ENCODE measurements at places on chromosomes 2 and 18.

DNA sequence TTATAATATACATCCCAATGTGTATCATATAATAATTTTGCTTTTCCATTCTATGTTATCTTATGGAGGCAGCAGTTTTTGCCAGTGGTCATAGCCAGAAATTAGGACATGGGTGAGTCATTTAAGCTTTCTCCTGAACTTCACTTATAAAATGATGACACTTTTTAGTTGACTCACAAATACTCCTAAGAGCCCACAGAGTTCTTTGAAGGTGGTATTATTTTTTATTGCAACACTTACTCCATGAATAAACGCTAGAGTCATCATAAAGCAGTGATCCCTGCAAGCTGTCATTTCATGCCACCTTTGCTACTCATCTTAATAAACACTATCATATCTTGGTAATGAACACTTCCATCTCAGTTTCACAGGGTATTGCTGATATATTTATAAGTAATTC, 69.9 kb upstream of the MAPRE2 start:
- no peak for DNase-seq

DNA sequence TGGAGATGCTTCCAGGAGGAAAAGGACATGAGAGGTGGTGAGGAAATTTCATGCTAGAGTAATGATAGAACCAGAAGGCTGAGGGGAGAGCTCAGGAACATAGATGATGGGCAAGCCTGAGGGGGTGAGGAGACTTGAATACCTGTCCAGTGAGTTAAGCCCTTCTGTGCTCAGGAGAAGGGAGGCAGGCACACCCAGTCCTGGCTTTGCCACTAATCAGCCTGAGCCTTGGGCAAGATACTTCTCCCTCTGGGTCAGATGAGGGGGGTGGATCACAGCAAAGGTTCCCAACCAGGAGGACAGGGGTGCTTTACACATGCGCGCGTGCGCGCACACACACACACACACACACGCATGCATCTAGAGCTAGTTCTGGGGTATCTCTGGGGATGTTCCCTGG, 151.6 kb upstream of the MSH6 start:
- DNase-seq, result no peak

DNA sequence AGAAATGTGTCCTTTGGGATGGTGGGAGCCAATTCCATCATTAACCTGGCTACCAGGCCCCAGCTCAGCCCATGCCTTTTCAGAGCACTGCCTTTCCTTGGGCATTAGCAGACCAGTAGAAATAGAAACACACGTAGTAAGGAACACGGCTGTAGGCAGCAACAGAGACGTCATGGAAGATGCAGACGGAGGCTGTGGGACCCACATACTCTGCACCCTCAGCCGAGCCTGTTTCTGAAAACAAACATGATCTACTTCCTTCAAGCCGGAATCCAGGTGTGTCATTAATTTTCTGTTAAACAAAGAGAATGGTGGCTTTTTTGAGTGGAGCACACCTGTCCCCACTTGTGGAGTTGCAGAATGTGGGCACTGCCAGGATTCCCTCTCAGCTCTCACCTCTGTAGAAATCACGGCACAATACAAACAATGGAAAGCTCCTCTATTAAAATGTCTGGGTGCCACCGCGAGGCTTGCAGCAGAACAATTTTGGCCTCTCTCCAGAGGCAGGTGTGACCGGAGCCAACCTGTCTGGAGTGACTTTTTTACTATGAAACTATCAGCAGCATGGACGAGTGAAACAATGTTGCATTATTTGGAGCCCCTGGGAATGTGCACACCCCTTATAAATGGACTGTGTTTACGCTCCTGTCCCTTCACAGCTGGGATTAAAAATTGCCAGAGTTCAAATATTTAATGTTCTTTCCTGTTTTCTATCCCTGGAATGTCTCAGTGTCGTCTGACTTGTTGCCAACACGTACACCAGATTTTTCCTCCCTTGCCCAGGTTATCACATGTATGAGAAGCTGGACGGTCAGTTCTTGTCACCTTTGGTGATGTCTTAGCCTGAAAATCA, 31.7 kb downstream of the SPP2 start:
- no peak for DNase-seq

DNA sequence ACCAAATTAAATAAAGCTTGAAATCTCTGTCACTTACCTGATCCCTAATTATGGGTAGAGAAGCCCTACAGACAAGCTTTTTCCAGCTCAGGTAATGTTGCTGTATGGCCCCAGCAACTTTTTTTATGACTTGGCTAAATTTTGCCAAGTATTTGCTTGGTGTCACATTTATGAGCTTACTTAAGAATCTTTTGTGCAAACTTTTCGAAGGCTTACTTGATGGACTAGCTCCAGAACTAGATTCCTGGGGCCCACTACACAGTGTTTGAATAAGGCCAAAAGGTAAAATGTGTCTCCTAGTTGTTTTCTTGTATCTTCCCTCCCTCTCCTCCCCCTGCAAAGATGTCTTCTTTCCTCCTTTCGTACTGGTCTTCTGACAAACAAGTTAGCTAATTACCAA, 257.9 kb downstream of the OSR1 start:
- DNase-seq, result no peak

DNA sequence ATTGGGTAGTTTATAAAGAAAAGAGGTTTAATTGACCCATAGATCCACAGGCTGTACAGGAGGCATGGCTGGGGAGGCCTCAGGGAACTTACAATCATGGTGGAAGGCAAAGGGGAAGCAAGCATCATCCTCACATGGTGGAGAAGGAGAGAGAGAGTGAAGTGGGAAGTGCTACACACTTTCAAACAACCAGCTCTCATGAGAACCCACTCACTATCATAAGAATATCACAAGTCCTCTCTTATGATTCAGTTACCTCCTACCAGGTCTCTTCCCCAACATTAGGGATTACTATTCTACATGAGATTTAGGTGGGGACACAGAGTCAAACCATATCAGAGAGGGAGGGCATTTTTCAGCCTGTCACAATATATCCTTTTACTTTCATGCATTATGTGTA, 22.7 kb upstream of the DOCK10 start:
- DNase-seq, result no peak

DNA sequence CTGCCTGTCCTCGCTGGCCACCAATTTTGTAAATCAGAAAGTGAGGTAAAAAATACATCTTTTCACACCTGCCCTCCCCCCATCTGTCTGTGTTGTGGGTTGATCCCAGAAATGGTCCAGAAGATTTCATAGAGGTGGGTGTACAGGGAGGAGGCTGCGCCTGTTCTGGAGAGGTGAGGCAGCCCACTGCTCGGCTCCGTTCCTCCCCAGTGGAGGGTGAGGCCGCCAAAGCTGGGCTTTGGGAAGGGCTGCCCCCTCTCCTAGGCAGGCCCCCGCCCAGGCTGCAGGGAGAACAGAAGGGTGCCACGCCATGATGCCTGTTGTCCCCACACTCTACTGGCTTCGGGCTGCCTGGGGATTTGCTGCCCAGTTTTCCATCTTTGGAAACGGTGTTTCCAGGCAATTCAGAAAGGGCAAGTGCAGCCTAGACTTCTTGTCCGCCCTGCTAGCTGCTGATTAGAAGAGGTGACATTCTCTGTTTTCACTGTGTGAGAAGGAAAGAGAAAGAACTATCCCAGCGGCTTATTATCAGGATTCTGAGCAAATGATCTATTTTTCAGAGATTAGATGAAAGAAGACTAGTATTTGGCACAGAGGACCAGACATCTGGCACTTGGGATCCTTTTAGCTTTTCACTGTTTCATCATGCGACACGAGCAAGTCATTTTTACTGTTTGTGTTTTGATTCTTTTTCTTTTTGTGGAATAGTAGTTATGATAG, 18.7 kb downstream of the SMARCAL1 start:
- DNase-seq, result no peak

DNA sequence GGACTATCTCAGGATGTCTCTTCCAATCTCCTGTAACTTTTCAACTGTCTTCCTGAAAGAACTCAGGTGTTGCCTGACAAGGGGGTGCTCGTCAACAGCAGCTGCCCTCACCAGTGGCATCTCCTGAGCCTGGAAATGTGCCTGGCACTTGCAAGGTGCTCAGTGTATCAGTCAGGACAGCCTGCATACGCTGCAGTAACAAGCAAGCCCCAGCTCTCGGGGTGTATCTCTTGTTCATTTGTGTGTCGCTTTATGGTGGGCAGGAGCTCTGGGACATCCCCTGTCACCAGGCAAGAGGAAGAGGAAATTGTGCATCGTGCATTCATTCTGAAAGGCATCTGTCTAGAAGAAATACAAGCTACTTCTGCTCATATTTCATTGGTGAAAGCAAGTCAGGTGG, 263.1 kb downstream of the DCDC2C start:
- no peak for DNase-seq

DNA sequence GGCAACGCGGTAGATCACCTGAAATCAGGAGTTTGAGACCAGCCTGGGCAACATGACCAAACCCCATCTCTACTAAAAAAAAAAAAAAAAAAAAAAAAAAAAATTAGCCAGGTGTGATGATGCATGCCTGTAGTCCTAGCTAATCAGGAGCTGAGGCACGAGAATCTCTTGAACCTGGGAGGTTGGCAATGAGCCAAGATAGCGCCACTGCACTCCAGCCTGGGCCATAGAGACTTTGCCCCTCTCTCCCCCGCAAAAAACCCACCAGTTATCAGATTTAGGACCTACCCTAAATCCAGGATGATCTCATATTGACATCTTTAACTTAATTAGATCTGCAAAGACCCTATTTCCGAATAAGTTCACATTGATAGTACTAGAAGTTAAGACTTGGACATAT, 29.2 kb upstream of the LDAH start:
- no peak for DNase-seq

DNA sequence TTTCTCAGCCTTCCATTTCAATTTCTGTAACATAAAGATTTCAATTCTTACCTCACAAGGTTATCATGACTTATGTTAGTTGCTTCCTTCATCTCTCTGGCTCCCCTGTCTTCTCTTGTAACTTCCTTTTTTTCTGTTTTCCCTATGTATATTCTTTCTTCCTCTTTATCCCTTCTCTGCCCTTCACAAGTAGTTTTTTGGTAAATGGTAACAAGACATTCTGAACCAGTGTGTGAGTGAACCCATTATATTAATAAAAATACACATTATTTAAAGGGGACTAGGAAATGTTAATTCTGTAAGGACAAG, 8.4 kb downstream of the ACSL3 start:
- DNase-seq, result no peak

DNA sequence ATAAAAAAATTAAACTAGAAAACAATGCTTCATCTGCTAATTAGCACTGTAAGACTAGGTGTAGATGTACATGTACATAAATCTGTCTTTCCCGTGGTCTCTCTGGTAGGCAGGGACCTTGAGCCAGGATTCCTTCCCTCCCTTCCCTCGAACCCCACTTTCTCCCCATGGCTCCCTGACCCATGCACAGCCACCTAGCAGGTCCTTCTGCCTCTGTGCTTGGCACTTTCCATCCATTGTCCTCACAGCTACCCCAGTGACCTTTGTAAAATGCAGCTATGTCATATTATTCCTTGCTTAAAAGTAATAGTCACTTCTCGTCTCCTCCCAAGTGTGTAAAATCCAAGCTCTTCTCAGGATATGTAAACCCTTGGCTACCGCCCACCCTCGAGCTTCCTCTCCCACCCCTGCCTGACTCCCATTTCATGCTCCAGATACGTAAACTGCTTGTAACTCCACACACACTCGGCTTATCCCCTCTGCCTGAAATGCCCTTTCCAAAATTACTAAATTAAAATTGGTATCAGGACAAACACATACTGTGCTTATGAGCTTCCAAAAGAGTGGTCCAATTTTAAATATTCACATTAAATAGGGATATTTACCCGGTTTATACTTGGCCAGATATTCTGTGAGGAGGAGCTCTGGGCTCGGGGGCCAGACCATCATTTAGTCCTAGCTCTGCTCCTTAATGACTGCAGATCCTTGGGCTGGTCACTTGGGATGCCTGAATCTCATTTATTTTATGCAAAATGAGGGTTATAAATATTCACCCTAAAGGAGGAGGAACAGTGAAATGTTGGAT, 54.0 kb upstream of the RALBP1 start:
- no peak for DNase-seq

- no peak for DNase-seq
Measured at GRCh38 chr2:223647258-223647952, 45.2 kb upstream of the SCG2 start.

- no peak for DNase-seq
Measured at GRCh38 chr2:48218169-48218568, 311.8 kb upstream of the STON1 start.

DNA sequence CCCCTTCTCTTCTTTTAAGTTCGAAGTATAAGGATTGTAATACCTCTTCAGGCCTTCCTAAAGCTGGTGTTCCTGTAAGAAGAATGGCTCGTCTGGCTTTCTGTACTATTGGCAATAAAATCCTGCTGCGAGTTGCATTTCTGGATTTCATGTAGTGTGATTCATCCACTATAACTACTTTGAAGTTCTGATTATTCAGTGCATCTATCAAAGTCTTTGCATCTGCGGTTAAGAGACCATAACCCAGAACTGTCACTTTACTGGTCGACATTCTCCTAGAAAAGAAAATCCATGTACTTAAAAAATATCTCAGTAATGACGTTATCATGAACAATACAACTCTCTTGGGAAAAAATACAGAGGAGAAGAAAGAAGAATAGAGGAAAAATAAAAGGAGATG, 181.1 kb downstream of the ZRANB3 start:
- DNase-seq, result no peak

DNA sequence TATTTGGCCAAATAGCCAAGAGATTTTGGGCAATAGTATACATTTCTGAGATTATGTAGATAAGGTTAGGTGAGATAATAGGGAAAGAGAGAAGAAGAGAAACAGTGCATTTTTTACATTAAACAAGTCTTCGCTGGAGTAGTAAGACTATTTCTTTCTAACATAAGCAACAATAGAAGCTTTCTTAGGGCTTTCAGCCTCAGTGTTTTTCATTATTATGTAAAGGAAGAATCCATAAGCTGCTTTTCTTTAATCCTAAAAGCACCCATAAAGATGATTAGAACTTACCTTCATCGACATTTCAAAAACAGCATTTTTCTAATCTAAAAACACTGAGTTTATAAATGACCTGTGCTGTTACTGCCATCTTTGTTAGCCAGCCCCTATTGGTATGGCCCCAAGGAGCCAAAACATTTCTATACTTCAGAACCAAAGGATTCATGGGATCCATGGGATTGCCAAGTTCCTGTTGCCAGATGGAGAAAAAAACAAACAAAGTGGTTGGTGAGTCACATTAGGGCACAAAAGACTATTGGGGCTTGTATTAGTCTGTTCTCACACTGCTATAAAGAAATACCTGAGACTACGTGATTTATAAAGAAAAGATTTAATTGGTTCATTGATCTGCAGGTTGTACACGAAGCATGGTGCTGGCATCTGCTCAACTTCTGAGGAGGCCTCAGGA, 88.2 kb downstream of the SCG2 start:
- DNase-seq, result no peak

DNA sequence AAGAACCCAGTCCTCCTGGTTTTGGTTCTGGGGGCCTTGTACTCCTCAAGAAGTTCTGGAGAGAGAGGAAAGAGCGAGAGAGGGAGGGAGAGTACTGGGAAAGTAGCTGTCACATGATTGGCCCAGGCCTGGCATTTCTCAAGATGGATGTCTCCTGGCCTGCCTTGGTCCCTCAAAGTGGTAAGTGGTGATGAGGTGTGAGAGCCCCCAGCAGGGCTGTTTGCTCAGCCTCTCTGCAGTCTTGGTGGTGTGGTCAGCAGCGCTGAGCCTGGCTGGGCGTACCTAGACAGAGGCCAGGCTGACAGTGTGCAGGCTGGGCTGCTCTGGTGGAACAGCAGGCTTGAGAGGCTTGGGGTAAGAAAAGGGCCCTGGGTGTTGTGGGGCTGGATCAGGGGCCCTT, 2.5 kb downstream of the SPEG start:
- no peak for DNase-seq

All from activated naive CD4-positive, alpha-beta T cell (primary cell).